ENCODE measurements at places on chromosomes 5 and 9.

GRCh38 chr5:32542216-32543059 is 42.9 kb upstream of the SUB1 start:
- DNase-seq: no peak

- DNase-seq: peak; percentile 29
Measured at GRCh38 chr5:68464424-68464823, 248.9 kb downstream of the PIK3R1 start.

DNA sequence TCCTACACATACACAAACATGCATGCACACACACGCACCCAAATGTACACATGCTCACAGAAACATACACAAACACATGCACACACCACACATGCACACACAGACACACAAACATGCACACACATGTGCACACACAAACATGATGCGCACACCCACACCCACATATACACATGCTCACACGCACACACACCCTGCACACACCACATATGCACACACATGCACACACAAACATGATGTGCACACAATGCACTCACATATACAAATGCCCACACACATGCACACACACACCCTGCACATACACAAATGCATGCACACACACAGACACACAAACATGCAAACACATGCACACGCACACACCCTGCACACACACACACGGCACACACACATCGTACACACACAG is 7.3 kb upstream of the IER5L start:
- no peak for DNase-seq

DNA sequence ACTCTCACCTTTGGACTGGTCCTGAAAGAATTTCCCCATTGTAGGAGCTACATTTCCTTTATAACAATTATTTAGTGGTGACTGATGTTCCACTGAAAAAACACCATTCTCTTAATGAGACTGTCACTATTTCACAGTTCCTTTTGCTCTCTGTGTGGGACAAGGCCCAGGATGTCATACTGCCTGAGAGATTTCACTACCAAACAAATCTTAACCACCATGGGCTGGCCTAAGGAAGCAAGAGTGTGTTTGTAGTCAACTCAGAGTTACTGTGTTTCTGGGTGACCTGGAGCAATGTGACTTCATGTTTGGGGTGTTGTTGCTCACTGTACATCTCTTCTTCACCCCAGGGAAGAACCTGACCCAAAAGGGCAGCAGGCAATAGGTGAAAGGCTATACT is 50.1 kb upstream of the ZNF608 start:
- DNase-seq: no peak

DNA sequence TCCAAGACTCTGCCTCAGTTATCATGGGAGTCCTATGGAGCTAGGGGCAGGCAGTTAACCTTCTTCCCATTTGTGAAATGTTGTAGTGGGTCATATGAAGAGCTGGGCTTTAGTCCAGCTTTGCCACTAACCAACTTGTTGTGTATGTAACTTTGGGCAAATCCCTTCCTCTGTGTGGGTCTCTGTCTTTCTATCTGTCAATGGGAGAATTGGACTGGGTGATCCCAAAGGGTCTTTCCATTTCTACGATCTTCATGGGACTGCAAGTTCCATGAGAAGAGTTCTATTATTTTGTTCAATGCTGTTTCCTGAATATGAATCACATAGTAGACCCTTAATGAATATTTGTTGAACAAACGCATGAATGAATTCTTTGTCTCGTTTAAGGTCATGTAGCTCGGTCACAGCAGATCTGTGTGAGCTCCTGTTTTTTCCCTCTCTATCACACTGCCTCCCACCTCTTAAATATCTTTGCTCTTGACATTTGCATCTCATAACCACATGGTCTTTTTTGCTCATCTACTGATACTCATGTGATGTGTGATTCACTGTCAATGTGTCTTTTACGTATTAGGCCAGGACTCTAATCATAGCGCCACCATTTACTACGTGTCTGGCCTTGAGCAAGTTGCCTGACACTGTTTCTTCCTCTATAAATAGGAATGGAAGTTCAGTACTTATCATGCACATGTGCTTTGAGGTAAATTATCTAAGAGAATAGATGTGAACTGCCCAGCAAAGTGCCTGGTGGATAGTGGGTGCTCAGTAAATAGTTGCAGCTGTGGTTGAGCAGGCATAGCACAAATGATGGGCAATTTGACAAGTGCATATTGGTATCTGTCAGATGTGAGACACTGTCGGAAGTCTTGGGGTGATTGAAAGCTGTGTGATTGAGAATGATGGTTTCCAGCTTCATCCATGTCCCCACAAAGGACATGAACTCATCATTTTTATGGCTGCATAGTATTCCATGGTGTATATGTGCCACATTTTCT is 37.4 kb downstream of the PTTG1 start:
- no peak for DNase-seq

- no peak for DNase-seq
Measured at GRCh38 chr5:135691044-135691443, 112.3 kb upstream of the CXCL14 start.

- no peak for DNase-seq
Measured at GRCh38 chr9:36840898-36841536, 193.1 kb downstream of the PAX5 start.

- DNase-seq: no peak
Measured at GRCh38 chr5:151318850-151319732, 15.5 kb upstream of the SLC36A3 start.

- DNase-seq: no peak
Measured at GRCh38 chr5:131812371-131813160, 15.7 kb upstream of the FNIP1 start.

- DNase-seq: no peak
Measured at GRCh38 chr5:14469551-14470377, 111.8 kb upstream of the OTULINL start.

- DNase-seq: no peak
Measured at GRCh38 chr5:161546470-161547301, at the start of gene GABRB2. Gene GABRB2, minus strand, starts transcription at chr5:161546725. Its CDS starts 82 bp downstream, at chr5:161546643.

- DNase-seq: no peak
Measured at GRCh38 chr9:116243708-116244107, 90.1 kb downstream of the PAPPA start.

- no peak for DNase-seq
Measured at GRCh38 chr5:149132474-149132873, 8.8 kb upstream of the ABLIM3 start.

DNA sequence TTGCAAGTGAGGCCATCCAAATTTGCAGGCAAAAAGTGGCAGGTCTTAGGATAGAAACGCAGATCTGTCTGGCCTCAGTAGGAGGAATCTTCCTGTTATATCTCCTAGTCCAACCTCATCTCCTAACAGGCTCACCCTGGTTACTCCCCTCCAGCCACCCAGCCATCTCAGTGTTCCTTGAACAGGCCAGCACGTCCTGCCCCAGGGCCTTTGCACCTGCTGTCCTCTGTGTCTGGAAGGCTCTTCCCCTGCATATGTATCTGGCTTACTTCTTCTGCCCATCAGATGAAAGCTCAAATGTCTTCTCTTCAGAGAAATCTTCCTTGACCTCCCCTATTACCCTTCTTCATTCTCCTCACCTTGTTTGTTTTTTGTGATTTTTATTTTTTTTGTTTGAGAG is 107.3 kb upstream of the ALDH1B1 start:
- no peak for DNase-seq

- DNase-seq: no peak
Measured at GRCh38 chr9:90774682-90775081, 26.9 kb upstream of the SYK start.

DNA sequence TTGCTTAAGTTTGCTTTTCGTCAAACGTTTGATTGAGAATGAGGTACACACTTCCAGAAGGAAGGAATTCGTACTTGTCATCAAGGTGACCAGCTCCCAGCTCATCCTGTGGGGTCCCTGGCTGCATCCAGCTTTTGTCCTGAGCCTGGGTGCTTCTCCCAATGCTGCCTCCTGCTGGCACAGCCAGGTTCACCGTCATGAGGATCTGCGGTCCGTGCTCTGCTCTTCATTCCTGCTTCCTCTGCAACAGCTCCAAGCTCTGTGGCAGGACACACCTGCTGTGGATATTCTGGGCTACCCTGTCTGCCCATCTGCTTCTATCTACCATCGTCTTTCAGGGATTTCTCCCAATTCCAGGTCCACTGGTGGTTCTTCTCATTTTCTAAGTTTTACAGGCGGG is 13.3 kb upstream of the UBE2QL1 start:
- DNase-seq: peak; percentile 10
